ENCODE measurements at places on chromosomes 1 and 21.
A peak's percentile ranks its signal among the peaks of the same experiment; 100 is the strongest.

- DNase-seq: peak; percentile 94
Observed at GRCh38 chr1:54886724-54887664, at the start of gene DHCR24. Gene DHCR24 (minus strand): TSS chr1:54887195. CDS start chr1:54887119, 76 bp downstream.

DNA sequence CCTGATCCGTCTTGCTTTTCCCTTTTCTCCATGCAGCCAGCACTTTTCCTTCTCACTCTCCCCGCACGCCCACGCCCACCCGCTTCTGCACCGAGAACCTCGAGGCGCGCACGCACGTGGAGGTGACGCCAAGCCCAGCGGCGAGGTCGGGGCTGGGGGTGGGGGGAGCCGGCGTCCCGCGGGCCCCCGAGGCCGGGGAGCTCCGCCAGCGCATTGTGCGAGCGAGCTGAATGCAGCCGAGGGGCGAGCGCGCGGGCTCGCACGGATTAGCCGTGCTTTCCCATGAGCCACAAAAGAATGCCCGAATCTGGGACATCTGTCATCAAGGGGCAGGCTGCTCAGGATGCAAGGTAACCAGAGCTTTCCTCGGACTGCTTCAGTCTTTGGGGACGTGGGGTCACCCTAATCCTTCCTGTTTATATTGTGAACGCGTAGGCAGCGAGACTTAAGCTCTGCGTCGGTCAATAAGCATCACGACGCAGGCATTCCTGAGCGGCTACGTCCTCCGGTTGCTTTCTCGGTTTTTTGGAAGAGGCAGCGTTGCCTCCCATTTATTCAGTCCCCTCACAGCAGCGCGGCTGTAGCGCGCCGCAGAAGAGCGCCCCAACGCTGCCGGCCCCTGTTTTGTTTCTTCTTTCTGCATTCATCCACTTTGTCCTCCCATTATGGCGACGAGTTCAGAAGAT, 67.3 kb upstream of the AKT3 start:
- DNase-seq: peak; percentile 84

- DNase-seq: peak; percentile 67
Observed at GRCh38 chr1:204307334-204307883, 52.3 kb downstream of the PLEKHA6 start.

DNA sequence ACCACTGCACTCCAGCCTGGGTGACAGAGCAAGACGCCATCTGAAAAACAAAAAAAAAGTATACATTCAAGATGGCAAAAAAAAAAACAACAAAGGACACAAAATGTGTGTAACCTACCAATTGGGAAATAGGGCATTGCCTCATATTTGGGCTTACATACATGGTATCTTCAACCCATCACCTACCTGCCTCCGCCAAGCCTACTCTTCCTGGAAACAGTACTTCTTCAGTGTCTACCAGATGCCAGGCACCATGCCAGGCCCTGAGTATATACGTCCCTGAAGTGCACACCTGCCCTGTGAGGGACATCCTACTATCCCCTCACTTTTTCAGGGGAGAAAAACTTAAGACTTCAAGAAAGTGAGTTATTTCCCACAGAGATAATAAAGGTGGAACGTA, 160.2 kb downstream of the TOMM20 start:
- DNase-seq: no peak

- DNase-seq: no peak
Observed at GRCh38 chr21:45132841-45133573, 58.6 kb downstream of the ADARB1 start.

- DNase-seq: no peak
Observed at GRCh38 chr21:14361958-14362357, 21.0 kb downstream of the HSPA13 start.

GRCh38 chr1:209674957-209675564, at the start of gene G0S2:
Gene G0S2 (plus strand): TSS chr1:209675412. CDS start chr1:209675685, 273 bp downstream.
- DNase-seq: peak; percentile 68

DNA sequence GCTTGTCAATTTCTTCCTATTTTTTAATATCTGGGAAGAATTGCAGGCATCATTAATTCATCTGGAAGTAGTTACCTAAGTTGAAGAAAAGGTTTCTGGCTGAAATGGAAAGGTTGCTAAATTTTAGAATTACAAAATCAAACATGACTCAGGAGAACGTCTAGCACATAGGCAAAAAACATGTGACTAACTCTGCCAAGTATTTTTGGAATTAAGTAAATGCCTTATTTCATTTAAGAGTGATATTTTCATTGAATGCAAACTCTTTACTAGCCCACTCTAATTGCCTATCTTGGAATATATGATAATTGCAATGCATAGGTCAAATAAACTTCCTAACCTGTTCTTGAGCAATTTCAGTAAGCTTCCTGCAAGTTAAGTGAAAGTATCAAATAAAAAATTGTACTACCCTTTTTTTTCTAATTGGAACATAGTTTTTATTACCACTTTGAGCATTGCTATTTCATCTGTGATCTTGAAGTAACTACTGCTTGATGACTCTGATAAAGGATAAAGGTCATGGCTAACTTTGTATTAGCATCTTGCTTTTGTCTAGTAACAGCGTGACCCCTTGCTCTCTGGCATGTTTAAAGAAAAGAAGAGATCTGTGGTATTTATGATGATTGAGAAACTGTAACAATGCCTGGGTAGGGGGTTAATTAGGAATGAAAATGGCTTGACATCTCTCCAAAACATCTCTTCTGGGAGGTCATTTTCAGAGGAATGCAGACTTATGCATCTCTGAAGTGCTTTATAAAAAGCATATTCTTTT, 208.3 kb upstream of the NCAM2 start:
- no peak for DNase-seq

GRCh38 chr1:23751050-23751814, 8.0 kb downstream of the ELOA start:
- DNase-seq: peak; percentile 53

GRCh38 chr1:5746611-5747425, 245.4 kb downstream of the NPHP4 start:
- no peak for DNase-seq

GRCh38 chr1:246784621-246785493, 60.6 kb downstream of the SCCPDH start:
- no peak for DNase-seq

DNA sequence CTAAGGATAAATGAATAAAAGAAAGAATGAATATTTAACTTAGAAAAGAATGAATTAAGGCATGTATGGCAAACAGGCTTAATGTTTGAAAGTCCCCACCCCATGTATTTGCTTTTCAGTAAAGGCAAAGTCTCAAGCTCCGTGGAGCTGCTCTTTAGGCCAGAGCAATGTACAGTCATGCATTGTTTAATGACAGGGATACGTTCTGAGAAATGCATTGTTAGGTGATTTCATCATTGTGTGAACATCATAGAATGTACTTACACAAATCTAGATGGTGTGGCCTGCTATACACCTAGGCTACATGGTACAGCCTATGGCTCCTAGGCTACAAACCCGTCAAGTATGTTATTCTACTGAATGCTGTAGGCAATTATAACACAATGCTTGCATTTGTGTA, 51.6 kb upstream of the SPATA6 start:
- DNase-seq: no peak

GRCh38 chr1:244052728-244053312, 1.7 kb downstream of the ZBTB18 start:
- DNase-seq: no peak

- no peak for DNase-seq
Observed at GRCh38 chr1:58283388-58284224, 262.9 kb downstream of the OMA1 start.

- DNase-seq: no peak
Observed at GRCh38 chr1:170096806-170097340, 22.4 kb upstream of the KIFAP3 start.

GRCh38 chr1:222920169-222920568, 105.3 kb downstream of the DISP1 start:
- DNase-seq: no peak

DNA sequence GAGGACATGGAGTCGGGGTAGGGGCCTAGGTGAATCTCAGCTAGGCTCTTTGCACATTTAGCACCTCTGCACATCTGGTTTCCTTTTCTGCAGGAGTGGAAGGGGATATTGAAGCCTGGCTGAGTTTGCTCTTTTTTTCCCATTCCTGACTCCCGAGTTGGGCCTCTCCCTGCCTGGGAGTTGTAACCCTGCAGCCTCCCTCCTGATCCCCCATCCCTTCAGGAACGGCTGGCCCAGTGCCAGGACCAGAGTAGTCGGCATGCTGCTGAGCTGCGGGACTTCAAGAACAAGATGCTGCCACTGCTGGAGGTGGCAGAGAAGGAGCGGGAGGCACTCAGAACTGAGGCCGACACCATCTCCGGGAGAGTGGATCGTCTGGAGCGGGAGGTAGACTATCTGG, 836 bp downstream of the OLFML3 start:
- DNase-seq: no peak

- DNase-seq: no peak
Observed at GRCh38 chr1:172325531-172325930, 95.0 kb upstream of the C1orf105 start.

DNA sequence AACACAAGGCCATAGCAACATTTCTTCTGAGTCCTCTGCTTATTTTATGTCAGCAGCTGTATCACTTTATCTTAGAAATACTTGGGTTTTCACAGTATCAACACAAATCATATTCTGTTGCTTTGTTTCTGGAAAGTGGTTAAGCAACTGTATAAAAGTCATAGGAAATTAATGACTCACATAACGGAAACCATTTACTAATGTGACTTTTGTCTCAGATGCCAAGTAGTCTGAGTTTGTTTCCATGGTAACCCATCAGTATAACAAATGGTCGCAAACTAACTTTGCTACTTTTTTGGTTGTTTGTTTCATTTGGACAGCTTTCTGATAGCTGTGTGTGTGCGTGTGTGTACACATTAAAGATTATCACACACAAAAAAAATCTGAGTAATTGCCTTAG, 31.1 kb downstream of the EEIG2 start:
- DNase-seq: no peak

- no peak for DNase-seq
Observed at GRCh38 chr1:111704776-111705175, 34.4 kb downstream of the INKA2 start.

GRCh38 chr1:244210884-244211558, 159.9 kb downstream of the ZBTB18 start:
- DNase-seq: peak; percentile 68

GRCh38 chr1:212182171-212182570, 103.0 kb upstream of the PPP2R5A start:
- DNase-seq: no peak
